Dermis blood vessel endothelial cell (primary cell): ENCODE measurements at places on chromosomes 13 and 19. TPM values are rescaled to one million over a fixed set of nuclear protein-coding genes. Genes with fewer than 3 reads are reported as not detected.

The ANGPTL8 gene
- total RNA-seq, result not detected in 2 replicates

The CYP4F8 gene
- total RNA-seq, result not detected in 2 replicates

The NOTCH3 gene
- 0.84 and 2.0 TPM in 2 replicates for total RNA-seq

The PLIN5 gene
- 4.7 and 11.7 TPM in 2 replicates for total RNA-seq

The KLK6 gene
- not detected in 2 replicates for total RNA-seq

The ZNF471 gene
- 2.4 and 3.2 TPM in 2 replicates for total RNA-seq

- no peak for DNase-seq
These were observed 18.5 kb downstream of the TMED1 start for GRCh38 chr19:10817291-10818038.

DNA sequence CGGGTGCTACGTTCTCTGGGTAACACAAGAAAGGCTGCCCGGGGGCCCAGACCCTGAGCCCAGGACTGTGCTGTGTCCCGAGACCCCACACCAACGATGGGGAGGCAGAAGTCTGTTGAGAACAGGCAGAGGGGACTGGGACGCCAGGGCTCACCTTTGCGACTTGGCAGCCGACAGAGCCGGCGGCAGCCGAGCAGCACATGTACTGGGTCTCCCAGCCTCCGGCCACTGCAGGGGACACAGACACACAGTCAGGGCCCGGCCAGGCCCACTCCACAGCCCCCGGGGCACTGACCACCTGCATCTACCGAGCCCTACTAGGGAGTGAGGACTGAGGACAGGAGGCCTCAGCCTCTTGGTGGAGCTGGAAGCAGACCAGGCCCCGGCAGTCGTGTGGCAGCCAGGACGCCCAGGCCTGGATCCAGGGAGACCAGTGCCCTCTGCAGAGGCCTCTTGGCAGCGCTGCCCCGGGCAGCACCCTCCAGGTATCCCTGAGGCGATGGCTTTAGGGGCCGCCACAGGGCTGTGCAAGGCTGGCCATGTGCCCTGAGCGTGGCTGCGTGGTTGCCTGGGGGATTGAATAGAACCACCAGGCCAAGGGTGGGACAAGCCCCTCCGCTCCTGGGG, 5.6 kb upstream of the ATP8B3 start:
- no peak for DNase-seq

DNA sequence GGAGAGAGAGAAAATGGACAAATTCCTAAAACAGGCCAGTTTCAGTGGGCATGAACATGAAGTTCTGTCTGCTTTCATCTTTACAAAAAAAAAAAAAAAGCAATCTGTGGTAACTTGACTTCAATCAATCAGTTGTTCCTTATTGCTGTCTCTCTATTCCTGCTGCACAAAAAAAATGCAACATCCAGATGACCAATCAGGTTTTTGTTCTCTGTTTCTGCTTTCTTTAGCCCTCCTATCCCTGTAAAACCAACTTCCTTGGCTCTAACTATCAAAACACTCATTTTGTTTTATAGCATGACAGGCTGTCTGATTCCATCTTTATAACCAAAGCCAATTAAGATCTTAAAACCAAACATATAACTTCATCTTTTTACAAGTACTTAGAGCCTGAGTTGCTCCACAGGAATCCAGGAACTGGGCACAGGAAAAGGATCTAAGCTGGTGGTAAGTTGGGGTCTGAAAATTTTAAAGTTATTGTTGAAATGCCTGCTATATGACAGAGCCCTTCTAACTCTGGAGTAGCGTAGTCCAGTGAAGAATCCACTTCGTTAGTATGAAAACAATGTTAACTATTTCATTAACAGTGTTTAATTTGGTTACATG, at the start of gene FPR3:
FPR3 (plus strand) TSS at position 273 of the 606 bp plus-strand sequence. CDS start 28,592 bp downstream, outside the sequence.
- no peak for DNase-seq

- peak; percentile 59 for DNase-seq
These were observed 92.1 kb downstream of the ATP11A start for GRCh38 chr13:112781881-112782361.

DNA sequence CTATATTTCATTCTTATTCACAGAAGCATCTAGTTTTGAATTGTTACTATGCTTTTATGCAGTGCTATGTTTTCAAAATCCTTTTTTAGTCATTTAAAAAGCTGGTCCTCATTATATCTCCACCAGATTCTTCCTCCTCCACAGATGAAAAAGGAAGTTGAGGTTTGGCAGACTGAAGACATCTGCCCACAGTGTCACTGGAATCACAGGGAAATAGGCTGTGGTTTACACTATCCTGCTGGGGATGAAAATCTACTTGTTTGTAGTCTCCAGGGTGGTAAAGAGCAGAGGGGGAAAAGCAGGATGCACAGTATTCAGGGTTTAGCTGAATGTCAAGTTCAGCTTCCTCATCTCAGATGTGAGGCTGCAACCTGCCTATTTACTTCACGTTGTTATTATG, 351.2 kb downstream of the DNAJC15 start:
- no peak for DNase-seq

DNA sequence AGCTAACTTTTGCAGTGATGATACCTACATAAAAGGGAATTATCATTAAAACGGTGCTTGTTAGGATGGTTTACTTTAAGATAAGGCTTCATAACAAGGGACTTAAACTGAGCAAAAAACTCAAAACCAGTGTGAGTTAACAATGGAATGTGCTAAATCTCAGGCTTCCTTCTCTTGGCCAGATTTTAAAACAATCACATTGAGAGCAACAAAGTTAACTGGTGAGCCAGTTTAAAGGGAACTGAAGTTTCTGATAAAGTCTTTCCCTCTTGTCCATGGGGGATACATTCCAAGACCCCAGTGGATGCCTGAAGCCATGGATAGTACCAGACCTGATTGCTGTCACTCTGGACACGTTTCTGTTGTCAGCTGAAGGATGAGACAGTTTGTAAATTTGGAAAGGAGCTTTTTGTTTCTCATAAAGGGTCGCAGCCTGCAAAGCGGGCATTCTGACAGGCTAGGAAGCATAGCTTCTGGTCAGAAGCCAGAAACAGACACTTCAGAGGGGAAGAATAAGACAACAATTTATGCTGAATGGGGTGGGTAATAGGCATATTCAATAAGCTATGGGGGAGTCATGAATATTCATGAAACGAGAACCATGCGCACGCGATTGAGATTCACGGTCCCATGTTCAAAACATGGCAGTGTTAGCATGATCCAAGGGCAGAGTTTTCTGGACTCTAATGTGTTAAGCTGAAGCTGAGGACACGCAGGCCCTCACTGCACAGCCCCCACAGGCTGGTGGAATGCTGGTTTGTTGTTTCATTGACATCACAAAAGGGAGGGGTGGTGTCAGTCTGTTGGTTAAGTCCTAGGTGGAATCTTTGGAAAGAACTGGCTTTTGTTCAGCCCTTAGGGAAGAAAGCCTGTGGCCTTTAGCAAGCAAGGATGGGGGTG, 150.6 kb upstream of the RNF113B start:
- no peak for DNase-seq

GRCh38 chr13:26998292-26998691, 173.3 kb downstream of the USP12 start:
- no peak for DNase-seq

- no peak for DNase-seq
These were observed 5.0 kb downstream of the PTOV1 start for GRCh38 chr19:49855676-49856573.

DNA sequence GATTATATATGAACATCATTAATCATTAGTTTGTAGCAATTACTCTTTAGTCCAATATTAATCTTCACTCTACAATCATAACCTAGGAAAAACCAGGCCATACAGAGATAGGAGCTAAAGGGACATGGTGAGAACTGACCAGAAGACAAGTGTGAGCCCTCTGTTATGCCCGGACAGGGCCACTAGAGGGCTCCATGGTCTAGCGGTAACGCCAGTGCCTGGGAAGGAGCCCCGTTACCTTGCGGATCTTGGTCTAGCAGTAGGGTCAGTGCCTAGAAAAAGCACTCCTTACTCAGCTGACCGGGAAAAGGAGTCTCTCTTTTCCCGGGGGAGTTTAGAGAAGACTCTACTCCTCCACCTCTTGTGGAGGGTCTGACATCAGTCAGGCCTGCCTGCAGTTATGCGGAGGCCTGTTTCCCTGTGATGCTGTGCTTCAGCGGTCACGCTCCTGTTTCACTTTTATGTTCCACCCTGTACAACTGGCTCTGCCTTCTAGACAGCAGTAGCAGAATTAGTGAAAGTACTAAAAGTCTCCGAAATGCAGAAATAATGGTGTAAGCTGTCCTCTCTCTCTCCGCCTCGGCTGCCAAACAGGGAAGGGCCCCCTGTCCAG, 13.8 kb downstream of the OR7D4 start:
- DNase-seq, result peak; percentile 74

DNA sequence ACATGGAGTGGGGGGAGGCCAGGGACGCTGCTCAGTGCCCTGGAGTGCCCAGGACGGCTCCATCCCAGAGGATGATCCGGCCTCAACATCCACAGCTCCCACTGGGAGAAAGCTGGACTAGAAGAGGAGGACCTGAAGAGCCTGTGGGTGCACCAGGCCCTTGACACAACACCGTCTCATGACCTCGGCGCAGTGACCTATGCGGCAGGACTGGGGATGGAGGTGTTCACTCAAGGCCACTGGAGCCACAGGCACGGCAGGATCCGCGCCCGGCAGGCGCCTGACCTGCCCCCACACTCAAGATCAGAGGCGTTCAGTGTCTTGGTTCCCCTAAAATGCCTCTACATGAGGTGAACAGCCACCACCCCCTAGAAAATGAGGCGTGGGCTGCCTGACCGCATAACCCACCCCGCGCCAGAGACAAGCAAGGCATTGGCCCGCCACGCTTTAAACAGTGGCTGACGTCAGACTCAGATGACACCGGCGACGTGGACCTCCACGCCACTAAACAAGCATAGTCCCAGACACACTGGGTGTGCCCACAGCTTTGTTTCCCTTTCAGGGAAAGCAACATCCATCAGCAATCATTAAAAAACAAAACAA, 8.0 kb downstream of the SGTA start:
- DNase-seq, result peak; percentile 13

DNA sequence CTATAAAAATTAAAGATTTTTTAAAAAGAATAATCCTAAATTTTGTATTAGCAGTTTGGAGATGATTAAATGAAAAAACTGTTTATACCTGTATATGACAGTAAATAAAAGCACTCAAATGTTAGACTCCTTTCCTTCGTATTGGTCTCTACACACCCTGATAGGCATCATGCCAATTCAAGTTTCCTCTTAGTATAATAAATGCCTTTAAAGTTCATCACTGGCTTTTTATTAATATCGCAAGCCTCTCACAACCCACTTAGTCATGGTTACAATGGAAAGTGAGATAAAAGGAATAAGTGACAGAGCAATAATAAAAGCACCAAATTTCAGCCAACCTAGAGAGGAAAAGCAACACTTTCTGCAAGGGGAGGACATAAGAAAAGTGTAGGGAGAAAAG, 102.2 kb downstream of the PIBF1 start:
- peak; percentile 30 for DNase-seq

GRCh38 chr13:25871389-25872125, 180.3 kb downstream of the SHISA2 start:
- DNase-seq, result no peak

DNA sequence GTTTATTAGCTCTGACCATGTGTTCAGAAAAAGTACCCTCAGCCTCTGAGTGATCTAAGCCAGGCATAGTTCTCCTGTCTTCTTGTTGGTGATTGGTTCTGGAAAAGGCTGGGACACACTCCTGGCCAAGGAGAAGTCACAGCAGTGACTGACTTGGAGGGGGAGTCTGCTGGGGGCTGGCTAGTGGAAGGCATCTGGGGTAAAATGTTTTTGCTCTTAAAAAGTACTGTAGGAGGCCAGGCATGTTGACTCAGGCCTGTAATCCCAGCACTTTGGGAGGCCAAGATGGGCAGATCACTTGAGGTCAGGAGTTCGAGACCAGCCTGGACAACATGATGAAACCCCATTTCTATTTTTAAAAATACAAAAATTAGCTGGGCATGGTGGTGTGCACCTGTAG, 21.7 kb downstream of the FAM187B start:
- no peak for DNase-seq

DNA sequence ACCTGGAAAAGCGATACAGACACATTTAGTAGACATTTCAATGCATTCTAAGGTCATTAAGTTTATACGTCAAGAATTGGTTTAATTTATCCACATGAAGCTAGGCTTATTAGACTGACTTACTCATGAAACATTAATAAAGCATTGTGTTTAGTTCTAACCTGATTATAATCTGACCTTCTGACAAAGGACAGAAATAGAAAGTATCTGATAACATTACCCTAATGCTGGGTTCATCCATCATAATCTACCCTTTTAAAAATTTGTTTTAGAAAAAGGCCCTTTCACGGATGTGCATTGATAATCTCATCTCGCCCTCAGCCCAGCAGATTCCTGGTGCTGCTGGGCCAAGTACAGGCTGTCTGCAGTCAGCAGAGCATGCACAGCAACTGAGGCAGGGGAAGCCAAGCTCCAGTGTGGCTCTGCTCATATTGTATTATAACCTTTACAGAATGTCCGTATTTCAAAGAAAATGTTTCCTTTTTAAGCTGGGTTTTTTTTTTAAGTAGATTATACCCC, 142.1 kb upstream of the MAB21L1 start:
- DNase-seq, result no peak
